ENCODE measurements at places on chromosomes 1 and 21.
A peak's percentile ranks its signal among the peaks of the same experiment; 100 is the strongest.

- no peak for DNase-seq
These were observed 50.8 kb downstream of the CNIH3 start for GRCh38 chr1:224666913-224667312.

GRCh38 chr1:163315773-163316374, 5.9 kb upstream of the NUF2 start:
- peak; percentile 22 for DNase-seq

- no peak for DNase-seq
These were observed 16.1 kb upstream of the RIMKLA start for GRCh38 chr1:42364542-42364941.

GRCh38 chr21:41241341-41241740, 73.4 kb downstream of the BACE2 start:
- no peak for DNase-seq
